Stimulated activated naive CD4-positive, alpha-beta T cell (primary cell): ENCODE measurements at places on chromosomes 2 and 18.

GRCh38 chr2:48694149-48694548 is 61.4 kb downstream of the LHCGR start:
- DNase-seq: no peak

DNA sequence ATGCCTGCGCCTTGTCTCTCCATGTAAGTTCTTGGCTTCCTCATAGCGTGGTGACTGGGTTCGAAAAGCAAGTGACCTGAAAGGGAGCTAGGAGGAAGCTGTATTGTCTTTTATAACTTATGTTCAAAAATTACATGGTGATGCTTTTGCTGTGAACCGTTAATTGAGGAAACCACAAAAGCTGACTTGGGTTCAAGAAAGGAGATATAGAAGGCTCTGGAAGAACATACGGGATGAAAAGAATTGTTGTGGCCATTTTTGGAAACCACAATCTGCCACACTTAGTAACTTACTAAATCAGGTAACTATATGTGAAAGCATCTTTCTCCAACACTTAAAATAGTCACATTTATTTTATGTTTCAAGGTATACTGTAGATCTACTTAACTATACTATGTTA is 177.0 kb upstream of the RBMS1 start:
- no peak for DNase-seq

- DNase-seq: no peak
Observed at GRCh38 chr2:233556881-233557736, 9.5 kb downstream of the USP40 start.

- DNase-seq: no peak
Observed at GRCh38 chr2:27627963-27628766, 647 bp downstream of the CCDC121 start.

- no peak for DNase-seq
Observed at GRCh38 chr18:2655954-2656236, 369 bp downstream of the SMCHD1 start.

DNA sequence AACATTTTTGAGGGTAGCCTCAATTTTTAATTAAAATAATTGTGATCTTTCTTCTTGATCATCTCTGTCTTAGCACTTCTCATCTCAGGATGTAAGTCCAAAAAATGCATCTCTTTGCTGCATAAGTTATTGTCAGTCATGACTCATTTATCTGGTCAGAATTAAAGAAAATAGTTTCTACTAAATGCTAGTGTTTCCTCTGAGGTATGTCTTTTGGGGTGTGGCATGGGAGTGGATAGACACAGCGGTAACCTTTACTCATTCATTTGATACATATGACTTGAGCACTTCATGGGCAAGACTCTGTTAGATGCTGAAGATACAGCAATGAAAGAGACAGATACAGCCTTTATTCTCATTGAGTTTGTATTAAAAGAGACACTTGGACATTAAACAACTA is 284.7 kb downstream of the IRS1 start:
- DNase-seq: no peak

DNA sequence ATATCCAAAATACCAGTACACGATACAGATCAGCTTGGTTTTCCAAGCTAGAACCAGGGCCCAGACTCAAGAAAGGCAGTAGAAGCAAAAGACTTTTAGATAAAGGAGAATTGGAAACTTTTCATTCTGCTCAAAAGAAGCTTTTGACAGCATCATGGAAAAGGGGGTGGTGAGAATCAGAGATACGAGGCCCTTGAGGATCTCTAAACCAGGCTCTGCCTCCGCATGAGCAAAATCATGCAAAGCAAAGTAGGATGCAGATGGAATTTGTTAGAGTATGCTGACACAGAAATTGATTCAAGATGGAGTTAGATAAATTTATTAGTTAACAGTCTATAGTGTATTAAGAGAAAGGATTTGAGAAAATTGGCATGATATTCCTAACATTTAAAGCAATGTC is 39.8 kb downstream of the FAM98A start:
- no peak for DNase-seq

DNA sequence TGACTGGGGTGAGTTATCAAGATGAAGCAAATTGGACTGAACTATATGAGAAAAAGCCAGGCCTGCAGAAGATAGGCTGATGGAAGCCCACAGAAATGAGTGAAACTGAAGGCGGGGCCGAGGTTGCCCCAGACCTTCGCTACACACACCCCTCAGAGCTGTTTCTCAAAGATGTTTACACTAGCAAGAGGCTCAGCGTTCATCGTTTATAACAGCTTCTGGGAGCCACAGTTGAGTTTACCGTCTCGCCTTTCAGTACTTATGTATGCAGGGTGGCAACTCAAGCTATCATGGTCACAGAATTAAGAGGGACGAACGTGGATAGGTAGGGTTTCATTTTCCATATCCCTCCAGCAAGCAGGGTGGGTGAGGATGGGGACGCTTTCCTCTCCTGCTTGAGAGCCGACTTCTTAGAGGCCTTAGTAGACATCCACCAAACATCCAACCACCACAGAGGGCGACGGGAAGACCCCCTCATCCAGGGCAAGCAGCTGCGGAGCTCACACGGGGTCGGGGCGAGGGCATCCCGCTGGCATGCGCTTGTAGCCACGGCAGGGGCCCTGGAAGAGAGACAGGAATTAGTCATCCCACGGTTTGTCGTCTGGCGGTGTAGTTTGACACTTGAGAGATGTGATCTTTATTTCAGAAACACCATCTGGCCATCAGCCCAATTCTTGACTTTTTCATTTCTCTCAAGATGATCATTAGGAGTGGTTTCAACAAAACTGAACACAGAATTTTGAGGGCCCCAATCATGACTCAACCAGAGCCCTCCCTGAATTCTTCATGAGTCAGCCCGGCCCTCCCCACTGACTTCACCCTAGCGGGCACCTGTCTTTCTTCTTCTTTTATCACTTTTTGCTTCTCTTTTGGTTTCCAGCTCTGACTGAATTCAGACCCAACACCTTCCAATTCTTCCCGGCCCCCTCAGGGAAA is 109.1 kb upstream of the CTDP1 start:
- DNase-seq: no peak

DNA sequence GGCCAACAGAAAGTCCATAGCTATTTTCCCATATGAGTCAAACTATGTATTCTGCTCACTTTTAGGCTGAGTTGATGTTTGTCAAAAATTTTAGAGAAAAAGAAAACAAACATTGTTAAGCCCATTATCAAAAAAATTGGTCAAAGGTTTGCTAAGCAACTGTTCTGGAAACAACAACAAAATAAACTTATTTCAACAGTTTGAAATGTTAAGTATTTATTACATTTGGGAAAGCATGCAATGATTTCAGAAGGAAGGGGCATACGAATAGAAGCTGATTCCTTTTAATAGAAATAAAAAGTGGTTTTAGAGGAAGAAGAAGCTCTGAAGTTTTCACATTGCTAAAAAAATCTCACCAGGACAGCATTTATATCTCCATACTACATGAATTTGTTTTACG is 1837.5 kb upstream of the CELF4 start:
- DNase-seq: no peak

DNA sequence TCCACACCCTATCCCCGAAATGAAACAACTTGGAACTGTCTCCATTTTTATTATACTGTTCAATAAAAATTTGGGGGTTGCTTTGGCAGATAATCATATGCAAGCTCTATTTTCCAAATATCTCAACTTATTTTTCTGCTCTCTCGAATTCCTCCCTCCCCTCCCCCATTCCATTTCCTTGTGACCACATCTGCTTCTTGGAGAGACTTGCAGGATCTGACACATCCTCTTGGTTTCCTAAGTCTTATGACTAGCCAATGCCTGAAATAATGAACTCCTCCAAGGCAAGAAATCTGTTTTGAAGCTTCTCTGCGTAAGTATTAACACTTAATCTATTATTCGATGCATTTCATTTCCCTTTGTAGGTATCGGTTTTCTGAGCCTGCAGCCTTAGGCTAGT is 16.1 kb downstream of the TGIF1 start:
- DNase-seq: no peak

DNA sequence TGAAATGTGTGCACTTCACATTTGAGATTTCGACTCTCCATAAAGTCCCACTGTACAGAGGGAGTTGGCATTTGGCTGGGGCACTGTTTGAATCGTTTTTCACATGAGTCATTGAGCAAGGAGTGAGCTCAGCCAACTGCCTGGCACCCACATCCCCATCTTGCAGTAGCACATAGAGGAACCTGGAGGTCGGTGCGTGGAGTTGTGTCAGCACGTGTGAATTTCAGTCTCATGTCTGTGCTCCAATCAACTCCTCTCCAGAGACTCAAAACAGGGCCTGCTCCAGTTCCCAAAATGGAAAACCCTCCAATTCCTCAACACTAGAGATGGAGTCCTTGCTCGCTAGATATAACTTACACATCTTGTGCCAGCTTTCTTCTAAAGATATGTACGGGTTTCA is 126.8 kb upstream of the CAPN13 start:
- DNase-seq: no peak

DNA sequence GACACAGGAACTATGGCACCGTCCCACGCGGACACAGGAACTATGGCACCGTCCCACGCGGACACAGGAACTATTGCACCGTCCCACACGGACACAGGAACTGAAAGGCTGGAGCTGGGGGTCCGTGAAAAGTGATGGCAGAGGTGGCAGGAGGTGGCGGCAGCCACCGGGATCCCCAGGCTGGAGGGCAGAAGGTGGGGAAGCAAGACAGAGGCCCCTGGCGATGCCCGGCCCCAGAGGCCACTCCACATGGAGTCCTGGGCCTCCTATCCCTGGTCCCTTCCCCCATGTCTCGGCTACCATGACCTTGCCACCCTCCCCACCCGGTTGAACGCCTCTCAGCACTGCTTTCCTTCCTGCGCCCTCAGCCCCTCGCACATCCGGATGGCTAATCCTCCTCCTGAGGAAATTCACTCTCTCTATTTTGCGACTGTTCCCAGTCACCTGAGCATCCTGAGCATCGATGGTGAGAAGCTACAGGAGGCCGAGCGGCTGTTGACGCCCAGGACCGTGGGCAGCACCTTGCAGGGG is 181.4 kb downstream of the TMEM18 start:
- no peak for DNase-seq

- DNase-seq: no peak
Observed at GRCh38 chr18:58657081-58657480, 14.2 kb upstream of the MALT1 start.

- DNase-seq: no peak
Observed at GRCh38 chr2:233389601-233390125, 35.4 kb downstream of the DGKD start.

GRCh38 chr18:13797157-13797611 is 26.8 kb upstream of the MC5R start:
- no peak for DNase-seq

- no peak for DNase-seq
Observed at GRCh38 chr2:240932001-240932723, 26.0 kb downstream of the CROCC2 start.

GRCh38 chr2:160646684-160647444 is 153.3 kb upstream of the RBMS1 start:
- DNase-seq: no peak

- DNase-seq: no peak
Observed at GRCh38 chr18:3710712-3711301, 260.8 kb downstream of the TGIF1 start.

- DNase-seq: no peak
Observed at GRCh38 chr2:29747786-29748470, 173.5 kb downstream of the ALK start.

DNA sequence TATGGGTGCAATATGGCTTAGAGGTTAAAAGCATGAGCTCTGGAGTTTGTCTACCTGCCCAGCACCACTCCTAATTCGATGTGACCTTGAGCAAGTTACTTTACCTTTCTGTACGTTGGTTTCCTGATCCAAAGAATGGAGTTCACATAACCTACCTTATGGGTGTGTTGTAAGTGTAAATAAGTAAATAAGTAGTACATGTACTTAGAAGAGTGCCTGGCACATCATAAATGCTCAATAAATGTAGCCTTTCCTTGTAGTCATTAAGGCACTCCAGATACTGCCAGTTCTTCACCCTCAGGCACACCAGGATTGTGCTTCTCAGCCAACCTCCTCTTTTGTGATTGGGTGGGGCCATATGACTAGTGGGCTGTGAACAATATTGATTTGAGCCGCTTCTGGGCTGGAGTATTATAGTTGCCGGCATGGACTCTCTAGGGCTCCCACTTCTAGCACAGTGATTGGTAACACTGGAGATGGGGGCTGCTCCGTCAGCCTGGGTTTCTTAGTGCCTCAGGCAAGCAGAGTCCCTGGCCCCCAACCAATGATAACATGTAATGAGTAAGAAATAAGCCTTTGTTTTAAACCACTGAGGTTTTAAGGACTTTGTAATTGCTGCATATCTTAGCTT is 101.7 kb upstream of the NOSTRIN start:
- DNase-seq: no peak

GRCh38 chr2:175251425-175252041 is 70.0 kb upstream of the ATP5MC3 start:
- no peak for DNase-seq

DNA sequence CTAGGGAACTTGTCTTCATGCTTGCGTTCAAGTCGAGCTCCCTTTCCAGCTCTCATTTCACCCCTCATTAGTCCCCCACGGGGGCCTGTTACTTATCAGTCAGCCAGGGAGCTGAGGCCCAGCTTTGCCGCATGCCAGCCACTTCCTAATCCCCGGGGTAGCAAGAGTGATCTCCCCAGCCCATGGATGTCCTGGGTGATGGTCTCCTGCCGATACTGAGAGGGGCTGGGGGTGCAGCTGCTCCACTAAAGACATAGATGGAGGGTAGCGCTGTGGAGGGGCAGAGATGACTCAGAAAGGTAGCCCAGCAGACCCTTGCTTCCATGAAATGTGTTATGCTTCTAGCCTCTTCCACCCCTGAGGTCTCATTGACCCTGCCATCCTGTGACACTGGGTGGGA is 314.0 kb upstream of the EPAS1 start:
- no peak for DNase-seq

DNA sequence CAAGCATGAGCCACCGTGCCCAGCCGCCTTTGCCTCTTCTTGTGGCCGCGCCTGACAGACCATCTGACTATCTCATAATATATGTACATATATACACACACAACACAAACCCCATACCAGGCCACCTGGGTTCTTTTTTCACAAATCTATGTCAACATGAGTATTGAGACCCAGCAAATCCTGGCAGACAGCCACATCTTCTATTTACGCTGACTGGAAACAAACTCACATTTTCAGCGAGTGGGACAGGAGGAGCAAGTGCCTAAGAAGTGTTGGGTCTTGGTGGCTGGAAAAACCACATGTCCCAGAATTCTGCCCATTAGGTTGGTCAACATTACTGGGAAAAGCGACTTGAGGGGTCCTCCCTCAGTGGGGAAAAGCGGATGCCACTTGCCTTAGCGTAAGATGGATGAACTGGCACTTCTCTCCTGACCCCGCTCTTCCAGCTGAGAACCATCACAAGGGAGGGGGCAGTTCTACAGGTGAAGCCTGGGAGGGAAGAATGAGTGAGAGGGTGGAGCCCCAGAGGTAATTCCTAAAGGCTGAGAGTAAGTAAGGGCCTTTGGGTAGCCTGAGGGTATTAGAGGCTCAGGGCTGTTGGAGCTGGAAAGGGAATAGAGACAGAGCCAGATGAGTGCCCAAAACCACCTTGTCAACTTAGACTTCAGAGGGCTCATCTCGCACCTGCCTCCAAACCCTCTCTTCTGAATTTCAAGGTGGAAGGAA is 1.9 kb downstream of the SCYGR3 start:
- DNase-seq: no peak
